ENCODE measurements at places on chromosomes 6 and 20.

DNA sequence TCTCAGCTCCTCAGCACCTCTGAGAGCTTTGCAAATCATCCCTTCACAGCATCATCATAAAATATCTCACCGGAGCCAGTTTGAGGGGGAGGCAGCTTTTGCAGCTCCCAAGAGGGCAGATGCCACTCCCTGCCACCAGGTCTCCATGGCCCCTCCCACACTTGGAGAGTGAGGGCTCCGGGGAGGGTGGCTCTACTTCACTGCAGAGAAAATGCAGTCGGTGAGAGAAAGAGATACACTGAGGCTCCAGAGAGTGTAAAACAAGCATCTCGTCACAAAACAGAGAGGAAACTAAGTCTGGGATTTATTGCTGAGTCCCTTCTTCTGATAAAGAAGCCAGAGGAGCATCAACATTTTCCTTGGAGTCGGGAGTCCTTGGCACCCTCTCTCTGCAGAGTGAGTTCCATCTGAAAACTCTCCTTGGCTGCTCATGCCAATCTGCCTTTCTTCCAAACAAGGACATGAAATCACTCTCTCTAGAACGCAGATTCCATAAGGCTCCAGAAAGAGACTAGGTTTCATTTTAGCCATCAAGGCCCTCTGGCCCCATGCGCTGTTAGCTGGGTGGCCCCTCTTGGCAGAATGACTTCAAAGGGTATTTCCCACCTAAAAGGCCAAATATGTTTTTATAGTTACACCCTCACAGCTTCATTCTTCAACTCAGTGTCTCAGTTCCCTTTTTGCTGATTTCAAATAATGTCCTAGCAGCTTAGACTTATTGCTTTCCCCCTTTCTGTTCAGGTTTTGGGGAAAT, 70.6 kb upstream of the F13A1 start:
- DNase-seq, result no peak

GRCh38 chr20:37866051-37866450, 36.9 kb upstream of the VSTM2L start:
- DNase-seq, result no peak

- no peak for DNase-seq
Measured at GRCh38 chr6:150327117-150327774, 41.6 kb upstream of the IYD start.

GRCh38 chr6:142975365-142975764, 30.4 kb upstream of the HIVEP2 start:
- DNase-seq, result no peak

GRCh38 chr20:54450207-54450606, 25.2 kb upstream of the DOK5 start:
- no peak for DNase-seq

- DNase-seq, result no peak
Measured at GRCh38 chr6:135955099-135955498, 103.6 kb downstream of the PDE7B start.
